ENCODE measurements at places on chromosomes 11 and 22.

DNA sequence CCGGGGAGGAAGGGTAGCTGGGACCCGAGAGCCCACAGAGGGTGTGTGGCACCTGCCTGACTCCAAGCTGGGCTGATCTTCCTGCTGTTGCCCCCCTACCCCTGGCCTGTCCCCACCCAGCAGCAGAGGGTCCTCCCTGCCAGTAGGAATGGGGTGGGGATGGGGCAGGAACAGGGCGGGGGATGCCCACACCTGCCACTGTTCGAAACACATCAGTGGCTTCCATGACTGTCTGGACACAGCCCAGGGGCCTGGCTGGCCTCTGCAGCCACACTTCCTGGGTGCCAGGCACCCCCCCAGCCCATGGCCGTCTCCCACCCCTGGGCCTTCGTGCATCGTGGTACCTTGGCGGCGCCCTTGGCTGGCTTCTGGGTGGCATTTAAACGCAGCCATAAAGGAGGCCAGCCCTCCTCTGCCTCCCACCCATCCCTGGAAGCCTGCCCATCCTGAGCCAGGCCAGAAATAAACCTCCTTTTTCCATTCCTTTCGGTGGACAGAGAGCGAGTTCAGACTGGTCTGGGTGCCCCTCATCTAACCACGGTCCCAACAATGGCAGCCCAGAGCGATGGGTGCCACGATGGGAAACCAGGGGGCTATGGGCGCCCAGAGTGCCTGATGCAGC is 745 bp upstream of the SHISAL1 start:
- DNase-seq = no peak

DNA sequence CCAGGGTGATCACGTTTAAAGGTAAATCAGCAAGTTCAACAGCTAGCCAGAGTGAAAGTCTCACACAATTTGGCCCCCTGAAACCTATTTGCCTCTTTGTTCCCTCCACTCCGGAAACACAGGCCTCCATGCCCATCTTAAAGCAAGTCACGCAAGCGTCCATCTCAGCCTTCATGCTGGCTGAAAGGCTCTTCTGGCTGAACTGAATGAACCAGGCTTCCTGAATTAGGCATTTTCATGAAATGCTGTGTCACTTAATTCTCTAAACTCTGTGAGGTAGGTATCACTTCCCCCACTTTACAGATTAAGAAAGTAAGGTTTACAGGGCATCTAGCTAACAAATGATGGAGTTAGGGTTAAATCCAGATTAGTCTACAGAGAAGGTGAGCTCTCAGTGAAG is 1.4 kb downstream of the SLC25A17 start:
- DNase-seq = no peak

- no peak for DNase-seq
These were observed 13.5 kb downstream of the ACP2 start for GRCh38 chr11:47235163-47235562.

- DNase-seq = no peak
These were observed 1521.4 kb downstream of the BRD1 start for GRCh38 chr22:48306284-48306683.

- no peak for DNase-seq
These were observed 1.2 kb downstream of the KCNQ1OT1 start for GRCh38 chr11:2698386-2699184.

DNA sequence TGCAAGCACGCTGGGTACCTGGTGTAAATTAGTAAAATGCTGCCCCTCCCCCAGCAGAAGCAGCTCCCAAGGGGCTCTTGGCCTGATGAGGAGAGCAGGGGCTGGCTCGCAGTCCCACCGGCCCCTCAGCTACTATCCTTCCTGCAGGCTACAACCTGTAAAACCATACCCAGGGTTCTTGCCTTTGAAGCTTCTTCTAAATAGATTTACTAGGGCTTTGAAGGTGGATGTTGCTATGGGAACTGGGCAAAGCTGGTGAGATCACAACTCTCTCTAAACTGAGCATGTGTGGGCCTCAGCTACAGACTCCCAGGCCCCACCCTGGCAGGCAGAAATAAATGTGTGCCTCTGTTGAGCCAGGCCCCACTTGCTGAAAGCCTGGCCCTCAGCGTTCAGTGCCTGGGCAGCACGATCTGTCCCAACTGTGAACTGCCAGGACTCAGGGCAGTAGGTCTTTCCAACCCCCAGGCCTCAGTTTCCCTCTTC is 18.5 kb downstream of the CD5 start:
- no peak for DNase-seq

GRCh38 chr11:13970986-13971385 is 8.5 kb downstream of the SPON1 start:
- no peak for DNase-seq

DNA sequence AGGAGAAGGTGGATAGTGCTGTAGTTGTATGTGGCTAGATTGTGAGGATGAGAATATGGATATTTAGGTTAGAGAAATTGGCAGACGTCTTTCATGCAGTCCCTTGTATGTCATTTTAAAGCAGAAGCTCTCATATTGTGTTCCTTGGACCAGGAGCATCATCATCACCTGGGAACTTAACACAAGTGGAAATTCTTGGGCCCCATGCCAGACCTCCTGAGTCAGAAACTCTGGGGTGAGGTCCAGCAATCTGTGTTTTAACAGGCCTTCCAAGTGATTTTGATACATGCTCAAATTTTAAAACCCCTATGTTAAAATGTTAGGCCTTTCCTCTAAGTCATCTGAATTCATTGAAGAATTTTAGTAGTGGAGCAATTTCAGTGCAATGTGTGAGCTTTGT is 34.8 kb downstream of the JHY start:
- DNase-seq = no peak

GRCh38 chr11:45303316-45303715 is 17.2 kb upstream of the SYT13 start:
- DNase-seq = no peak

DNA sequence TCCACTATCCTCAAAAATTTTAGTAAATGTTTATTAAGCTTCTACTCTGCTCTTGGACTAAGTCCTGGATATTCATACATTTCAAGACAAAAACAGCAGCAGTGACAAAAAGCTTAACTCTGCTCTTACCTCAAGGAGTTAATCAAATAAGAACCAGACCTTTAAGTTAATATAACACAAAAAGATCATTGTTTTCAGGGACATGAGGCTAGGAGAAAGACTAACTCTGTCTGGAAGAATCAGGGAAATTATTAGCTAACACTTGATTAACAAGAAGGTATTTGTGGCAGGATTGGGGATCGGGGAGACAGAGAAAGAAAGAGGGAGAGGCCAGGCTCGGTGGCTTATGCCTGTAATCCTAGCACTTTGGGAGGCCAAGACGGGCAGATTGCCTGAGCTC is 74.4 kb downstream of the PPP2R1B start:
- DNase-seq = no peak

- DNase-seq = no peak
These were observed 10.4 kb upstream of the TCF20 start for GRCh38 chr22:42280836-42281235.

DNA sequence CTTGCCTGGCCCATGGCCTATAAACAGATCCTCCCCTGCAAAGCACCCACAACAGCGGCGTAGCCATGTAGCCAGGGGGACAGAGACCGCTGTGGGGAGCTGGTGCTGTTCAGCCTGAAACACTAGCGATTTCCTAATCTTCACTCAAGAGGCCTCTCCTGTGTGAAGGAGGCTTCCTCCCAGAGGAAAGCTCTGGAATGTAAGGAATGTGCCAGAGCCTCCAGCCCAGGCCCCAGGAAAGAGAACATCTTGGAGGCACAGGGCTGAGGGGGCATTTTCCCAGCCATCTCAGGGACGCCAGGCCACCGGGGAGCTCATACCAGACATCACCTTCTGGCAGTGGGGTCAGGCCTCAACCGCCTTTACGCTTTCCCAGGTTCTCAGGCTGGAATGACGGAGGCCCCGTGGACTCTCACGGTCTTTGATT is 24.0 kb downstream of the MIAT start:
- no peak for DNase-seq

GRCh38 chr11:117863383-117863782 is 13.1 kb downstream of the FXYD6 start:
- no peak for DNase-seq

GRCh38 chr22:20641198-20641892 is 132.6 kb upstream of the SERPIND1 start:
- no peak for DNase-seq

GRCh38 chr11:95556011-95556341 is 233.6 kb downstream of the FAM76B start:
- DNase-seq = no peak

GRCh38 chr11:35247863-35248262 is 108.9 kb downstream of the CD44 start:
- no peak for DNase-seq

DNA sequence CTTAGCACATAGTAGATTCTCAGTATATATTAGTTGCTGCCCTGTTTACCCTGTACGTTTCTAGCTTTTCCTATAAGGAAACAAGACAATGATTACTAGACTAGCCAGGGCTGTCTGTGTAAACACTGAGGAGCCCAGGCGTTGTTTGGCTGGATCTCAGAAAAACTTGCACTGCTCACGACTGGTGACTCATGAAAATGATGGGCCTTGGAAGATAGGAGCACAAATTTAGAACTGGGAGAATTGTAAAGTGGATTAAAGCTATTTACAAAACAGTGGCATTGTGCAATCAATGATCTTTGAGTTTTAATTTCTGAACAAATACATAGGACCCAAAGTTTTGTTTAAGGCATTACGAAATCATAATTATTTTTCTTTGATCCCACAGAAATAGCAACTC is 276.9 kb downstream of the FAM76B start:
- no peak for DNase-seq

DNA sequence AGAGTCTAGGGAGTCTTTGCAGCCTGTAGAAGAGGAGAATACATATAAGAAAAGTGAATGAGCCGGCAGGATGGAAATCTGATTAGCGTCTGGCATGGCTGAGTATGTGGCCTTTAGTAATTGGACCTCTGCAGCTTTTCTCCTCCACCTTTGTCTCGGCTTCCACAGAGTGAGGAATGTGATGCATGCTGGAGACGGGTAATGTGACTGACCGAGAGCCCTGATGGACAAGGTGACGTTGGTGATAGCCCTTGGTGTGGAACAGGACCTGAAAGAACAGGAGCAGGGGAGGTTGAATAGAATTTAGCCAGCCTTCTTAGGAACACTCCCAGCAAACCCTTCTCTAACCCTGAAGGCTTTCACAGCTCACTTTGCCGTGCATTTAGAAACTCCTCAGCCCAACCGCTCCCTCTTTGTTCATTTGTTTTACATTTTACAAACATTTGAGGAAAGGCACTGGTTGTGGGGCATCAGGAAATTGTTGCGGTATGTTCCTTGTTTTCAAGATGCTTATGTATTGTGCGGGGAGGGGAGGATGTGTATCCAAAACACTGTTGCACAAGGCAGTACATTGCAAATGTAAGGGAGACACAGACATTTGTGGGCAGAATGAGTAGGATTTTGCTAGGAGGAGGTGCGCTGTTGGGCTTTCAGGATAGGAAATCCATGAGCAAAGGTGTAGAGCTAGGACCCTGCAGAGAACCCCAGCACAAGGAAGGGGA is 6.9 kb downstream of the GTPBP1 start:
- no peak for DNase-seq

- DNase-seq = no peak
These were observed 32.8 kb downstream of the CADM1 start for GRCh38 chr11:115471367-115471766.

GRCh38 chr22:46947516-46948257 is 185.2 kb downstream of the TBC1D22A start:
- DNase-seq = no peak

DNA sequence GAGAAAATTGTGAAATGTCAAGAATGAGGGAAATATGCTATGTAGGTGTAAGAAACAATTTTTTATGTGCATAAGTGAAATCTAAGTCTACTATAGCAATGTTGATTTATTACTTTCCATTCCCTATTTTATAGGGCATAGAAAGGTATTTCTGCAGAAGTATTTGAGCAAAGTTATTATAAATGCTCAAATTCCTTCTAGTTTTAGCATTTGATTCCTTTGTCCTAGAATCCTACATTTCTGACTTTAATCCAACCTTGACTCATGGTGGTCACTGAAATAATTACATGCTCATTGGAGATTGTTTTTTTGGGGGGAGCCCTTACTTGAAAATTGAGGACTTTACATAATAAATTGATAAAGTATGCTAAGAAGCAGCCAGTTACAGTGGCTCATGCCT is 716.6 kb upstream of the LUZP2 start:
- DNase-seq = no peak

- DNase-seq = no peak
These were observed 11.8 kb downstream of the CYB561A3 start for GRCh38 chr11:61349916-61350315.

DNA sequence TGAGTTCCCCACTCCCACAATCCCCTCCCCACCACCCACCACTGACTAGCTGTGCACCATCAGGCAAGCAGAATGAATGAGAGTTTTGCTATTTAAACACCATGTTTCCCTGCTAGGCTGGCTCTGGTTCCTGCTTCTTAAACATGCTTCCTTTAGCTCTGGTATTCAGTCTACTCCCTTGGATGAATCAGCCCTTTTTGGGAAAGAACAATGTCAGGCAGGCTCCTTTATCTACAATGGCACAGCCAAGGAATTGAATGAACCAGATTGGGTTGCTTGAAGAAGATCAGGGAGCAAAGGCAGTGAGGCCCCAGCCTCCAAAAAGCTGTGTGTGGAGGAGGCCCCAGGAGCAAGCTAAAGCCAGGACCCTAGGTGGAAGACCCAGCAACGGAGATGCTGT is 92.9 kb upstream of the ISX start:
- no peak for DNase-seq

DNA sequence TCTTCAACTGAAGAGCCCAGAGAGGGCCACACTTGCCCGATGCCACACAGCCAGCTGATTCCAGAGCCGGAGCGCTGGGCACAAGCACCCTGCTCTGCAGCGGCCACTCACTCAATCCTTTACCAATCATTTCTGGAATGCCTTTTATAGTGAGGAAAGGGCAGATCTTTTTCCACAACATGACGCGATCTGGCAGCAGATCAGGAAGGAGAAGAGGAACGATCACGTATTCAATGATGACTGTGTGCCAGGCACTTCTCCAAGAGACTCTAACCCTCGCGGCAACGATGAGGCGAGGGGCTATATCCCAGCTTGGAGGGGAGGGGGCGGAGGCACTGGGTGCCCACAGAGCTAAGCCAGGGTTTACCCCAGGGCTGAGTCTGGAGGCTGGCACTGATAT is 56.3 kb upstream of the TCF20 start:
- DNase-seq = no peak

DNA sequence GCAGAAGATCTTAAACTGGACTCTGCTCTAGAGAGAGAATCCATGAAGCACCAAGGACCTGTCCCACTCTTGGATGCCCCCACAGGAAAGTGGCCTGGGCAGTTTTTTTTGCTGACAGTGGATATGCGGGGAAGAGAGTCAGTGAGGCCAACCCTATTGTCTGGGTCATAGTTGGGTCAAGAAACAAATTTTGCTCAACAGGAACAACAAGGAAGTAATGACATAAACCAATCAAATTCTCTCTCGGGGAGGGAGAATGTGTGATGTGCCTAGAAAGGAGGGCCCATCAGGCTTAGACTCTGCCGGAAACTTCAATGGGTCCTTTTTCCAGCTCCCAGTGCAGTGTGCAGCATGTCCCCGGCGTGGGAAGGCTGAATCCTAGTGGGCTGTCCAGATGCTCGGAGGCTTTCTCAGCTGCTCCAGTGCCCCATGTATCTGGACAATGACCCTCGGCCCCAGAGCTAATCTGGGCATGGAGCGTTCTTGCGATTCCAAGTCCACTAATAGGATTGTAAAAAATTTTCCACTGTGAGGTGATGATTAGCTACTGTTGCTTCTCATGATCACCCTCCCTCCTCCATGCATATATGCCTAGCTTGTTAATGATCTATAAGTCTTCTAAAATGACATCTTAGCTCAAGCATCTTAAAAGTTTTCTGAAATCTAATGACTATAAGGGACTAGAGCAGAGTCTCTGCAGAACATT is 101.0 kb downstream of the SNX19 start:
- no peak for DNase-seq

All from stimulated activated CD4-positive, alpha-beta T cell treated with anti-CD3 and anti-CD28 coated beads, TNF-alpha, amount 100 ng/mL, for 1 hour (primary cell).